ENCODE measurements at places on chromosomes 5 and 9. TPM values are rescaled to one million over a fixed set of nuclear protein-coding genes. Genes with fewer than 3 reads are reported as not detected.

Gene HSDL2
- total RNA-seq, result 46.4 TPM

Gene HMCN2
- total RNA-seq, result 7.8 TPM

Gene ADGRV1
- total RNA-seq, result 12.9 TPM

Gene NCS1
- total RNA-seq, result 17.3 TPM

Gene SLC6A7
- 19.5 TPM for total RNA-seq

Gene FSTL4
- total RNA-seq, result 0.27 TPM

DNA sequence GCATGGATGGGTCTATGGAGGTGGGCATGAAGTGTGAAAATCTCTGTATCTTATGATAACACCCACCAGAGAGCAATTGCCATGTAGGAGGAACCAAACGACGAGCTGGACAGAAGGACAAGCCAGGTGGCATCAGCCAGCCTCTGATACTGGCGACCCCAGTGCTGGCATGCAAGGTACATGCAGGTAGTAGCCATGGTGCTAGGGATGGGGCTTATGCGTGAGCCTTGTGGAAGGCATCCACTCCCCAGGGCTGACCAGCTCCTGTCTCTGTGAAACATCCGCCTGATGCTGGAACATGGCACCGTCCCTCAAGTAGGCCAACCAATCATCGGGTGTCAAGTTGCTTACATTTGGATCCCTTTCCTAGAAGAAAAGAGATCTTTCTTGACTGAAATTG, 412.9 kb downstream of the GADD45G start:
- H3K27ac ChIP-seq, result no peak overlapping the region
- DNase-seq, result no peak
- H3K27me3 ChIP-seq, result no peaks in the 10 kb centered on the region
- H3K4me3 ChIP-seq, result no peak overlapping the region
- no peaks in the 10 kb centered on the region for H3K4me1 ChIP-seq

DNA sequence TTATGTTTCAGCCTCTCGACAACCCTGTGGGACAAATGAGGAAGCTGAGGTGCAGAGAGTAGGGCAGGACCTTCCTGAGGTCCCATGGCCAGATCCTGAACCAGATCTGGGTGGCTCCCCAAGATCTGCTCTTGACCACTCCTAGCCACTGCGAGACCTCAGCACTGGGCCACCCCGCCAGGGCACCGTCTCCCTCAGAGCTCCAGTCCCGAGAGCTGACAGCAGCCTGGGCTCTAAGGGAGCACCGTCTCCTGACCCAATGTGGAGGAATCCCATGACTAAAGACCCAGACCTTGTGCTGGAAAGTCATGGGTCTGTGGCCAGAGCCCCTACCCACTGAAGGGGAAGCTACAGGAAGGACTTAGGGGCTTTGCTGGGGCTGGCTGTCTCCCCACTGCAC, 4.5 kb upstream of the LMX1B start:
- peaks cover 18% of the 10 kb centered on the region for H3K4me1 ChIP-seq
- H3K4me3 ChIP-seq, result no peak overlapping the region
- no peak overlapping the region for H3K27ac ChIP-seq
- H3K36me3 ChIP-seq, result no peaks in the 10 kb centered on the region
- H3K27me3 ChIP-seq, result peaks cover 81% of the 10 kb centered on the region

DNA sequence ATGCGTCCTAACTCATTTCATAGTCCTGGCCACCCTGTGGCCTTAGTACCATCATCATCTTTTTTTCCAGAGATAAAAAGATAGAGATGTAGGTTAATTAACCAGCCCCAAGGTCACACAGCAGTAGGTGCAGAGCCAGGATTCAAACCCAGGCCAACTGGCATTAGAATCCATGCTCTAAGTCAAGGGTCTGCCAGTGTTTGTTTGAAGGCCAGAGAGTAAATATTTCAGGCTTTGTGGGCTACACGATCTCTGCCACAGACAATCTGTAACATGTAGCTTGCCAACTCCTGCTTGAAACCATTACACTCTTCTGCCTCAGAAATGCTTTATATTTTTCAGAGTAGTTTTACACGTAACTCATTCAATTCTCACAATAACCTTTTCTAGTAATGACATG, 119.6 kb downstream of the EFNA5 start:
- H3K36me3 ChIP-seq, result no peaks in the 10 kb centered on the region
- H3K27ac ChIP-seq, result no peak overlapping the region
- no peaks in the 10 kb centered on the region for H3K4me1 ChIP-seq

DNA sequence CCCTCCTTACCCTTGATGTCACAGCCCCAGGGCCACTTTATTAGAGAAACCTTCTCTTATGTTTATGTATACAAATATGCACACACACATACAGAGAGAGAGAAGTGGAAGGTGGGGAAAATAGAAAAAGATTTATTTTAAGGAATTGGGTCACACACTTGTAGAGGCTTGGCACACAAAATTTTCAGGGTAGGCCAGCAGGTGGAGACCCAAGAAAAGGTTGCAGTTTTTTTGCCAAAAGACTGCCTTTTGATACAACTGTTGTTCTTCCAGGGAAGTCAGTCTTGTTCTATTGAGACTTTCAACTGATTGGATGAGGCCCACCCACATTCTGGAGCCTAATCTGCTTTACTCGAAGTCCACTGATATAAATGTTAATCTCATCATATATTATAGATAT, 131.1 kb upstream of the PPP1R2B start:
- no peak for DNase-seq
- H3K4me1 ChIP-seq, result no peaks in the 10 kb centered on the region
- H3K27me3 ChIP-seq, result no peaks in the 10 kb centered on the region

GRCh38 chr9:124654431-124654830, 116.7 kb downstream of the NR6A1 start:
- no peak overlapping the region for H3K27ac ChIP-seq
- DNase-seq, result no peak
- no peak overlapping the region for H3K4me3 ChIP-seq
- no peaks in the 10 kb centered on the region for H3K27me3 ChIP-seq
- H3K36me3 ChIP-seq, result no peaks in the 10 kb centered on the region

GRCh38 chr5:41736641-41737040, 133.6 kb downstream of the OXCT1 start:
- peaks cover 12% of the 10 kb centered on the region for H3K36me3 ChIP-seq
- no peak for DNase-seq
- H3K27ac ChIP-seq, result no peak overlapping the region
- H3K27me3 ChIP-seq, result no peaks in the 10 kb centered on the region
- no peak overlapping the region for H3K4me3 ChIP-seq

- no peaks in the 10 kb centered on the region for H3K27me3 ChIP-seq
- DNase-seq, result no peak
- no peak overlapping the region for H3K4me3 ChIP-seq
- no peaks in the 10 kb centered on the region for H3K36me3 ChIP-seq
Measured at GRCh38 chr9:92176068-92176799, 61.0 kb upstream of the SPTLC1 start.

DNA sequence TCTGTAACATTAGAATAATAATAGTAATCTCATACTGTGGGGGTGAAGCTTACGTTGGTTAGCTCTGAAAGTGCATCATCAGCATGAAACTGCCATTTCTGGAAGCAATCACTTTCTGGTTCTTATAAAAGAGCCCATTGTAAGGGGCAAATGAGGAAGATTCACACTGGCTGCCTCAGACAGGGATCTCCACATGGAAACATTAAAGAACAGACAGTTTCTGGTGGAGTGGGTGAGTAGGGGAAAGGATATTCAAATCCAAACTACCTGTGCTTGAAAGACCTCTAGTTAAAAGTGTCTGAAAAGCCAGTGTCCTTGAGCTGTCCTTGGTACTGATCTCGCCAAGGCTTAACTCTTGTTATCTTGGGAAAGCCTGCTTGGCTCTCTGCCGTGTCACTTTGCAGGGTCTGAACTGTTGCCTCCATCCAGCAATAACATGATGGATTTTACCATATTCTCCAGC, 19.1 kb upstream of the SLC31A2 start:
- H3K4me3 ChIP-seq, result no peak overlapping the region
- H3K4me1 ChIP-seq, result no peaks in the 10 kb centered on the region
- no peak overlapping the region for H3K27ac ChIP-seq
- no peaks in the 10 kb centered on the region for H3K36me3 ChIP-seq
- H3K27me3 ChIP-seq, result peaks cover 28% of the 10 kb centered on the region

GRCh38 chr5:171405615-171406014, 13.8 kb upstream of the FGF18 start:
- no peaks in the 10 kb centered on the region for H3K36me3 ChIP-seq
- no peak overlapping the region for H3K27ac ChIP-seq
- no peak overlapping the region for H3K4me3 ChIP-seq
- H3K27me3 ChIP-seq, result no peaks in the 10 kb centered on the region
- H3K4me1 ChIP-seq, result peaks cover 3% of the 10 kb centered on the region

GRCh38 chr5:141814064-141814964, 63.9 kb downstream of the PCDH1 start:
- H3K4me1 ChIP-seq, result no peaks in the 10 kb centered on the region
- DNase-seq, result peak; percentile 64
- H3K4me3 ChIP-seq, result no peak overlapping the region

DNA sequence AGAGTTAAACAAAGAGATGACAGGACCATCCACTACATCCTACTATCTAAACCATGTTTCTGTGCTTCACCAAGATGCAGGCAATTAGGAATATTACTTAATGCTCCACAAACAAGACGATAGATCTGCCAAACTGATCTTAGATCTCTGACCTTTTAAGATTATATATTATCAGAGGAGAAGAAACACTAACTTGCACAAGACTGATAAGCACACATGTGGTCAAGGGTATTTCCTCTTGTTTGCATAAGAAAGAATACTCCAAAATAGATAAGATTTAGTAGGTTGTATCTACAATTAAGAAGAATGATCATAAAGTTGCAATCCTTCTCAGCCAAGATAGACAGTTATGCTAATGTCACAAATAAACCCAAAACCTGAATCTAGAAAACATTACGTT, 601.0 kb upstream of the ACO1 start:
- no peak overlapping the region for H3K4me3 ChIP-seq
- no peaks in the 10 kb centered on the region for H3K4me1 ChIP-seq
- no peaks in the 10 kb centered on the region for H3K36me3 ChIP-seq
- H3K27ac ChIP-seq, result no peak overlapping the region
- DNase-seq, result no peak

GRCh38 chr5:166117072-166118066, 2174.1 kb upstream of the WWC1 start:
- H3K4me1 ChIP-seq, result no peaks in the 10 kb centered on the region
- H3K27me3 ChIP-seq, result no peaks in the 10 kb centered on the region
- H3K27ac ChIP-seq, result no peak overlapping the region
- H3K36me3 ChIP-seq, result no peaks in the 10 kb centered on the region
- no peak for DNase-seq
- H3K4me3 ChIP-seq, result no peak overlapping the region

- no peaks in the 10 kb centered on the region for H3K27me3 ChIP-seq
- no peaks in the 10 kb centered on the region for H3K4me1 ChIP-seq
- H3K36me3 ChIP-seq, result no peaks in the 10 kb centered on the region
- DNase-seq, result no peak
- no peak overlapping the region for H3K4me3 ChIP-seq
Measured at GRCh38 chr5:91598216-91598615, 215.1 kb upstream of the ARRDC3 start.

- H3K36me3 ChIP-seq, result no peaks in the 10 kb centered on the region
- DNase-seq, result no peak
- no peaks in the 10 kb centered on the region for H3K27me3 ChIP-seq
- H3K4me1 ChIP-seq, result no peaks in the 10 kb centered on the region
- H3K27ac ChIP-seq, result no peak overlapping the region
- H3K4me3 ChIP-seq, result no peak overlapping the region
Measured at GRCh38 chr5:107135391-107135790, 535.3 kb downstream of the EFNA5 start.

Data from transverse colon (tissue), 4 donors.